ENCODE measurements at places on chromosomes 2 and 18.
A peak's percentile ranks its signal among the peaks of the same experiment; 100 is the strongest.

- no peak for DNase-seq
Observed at GRCh38 chr2:75810611-75811330, 100.1 kb upstream of the GCFC2 start.

DNA sequence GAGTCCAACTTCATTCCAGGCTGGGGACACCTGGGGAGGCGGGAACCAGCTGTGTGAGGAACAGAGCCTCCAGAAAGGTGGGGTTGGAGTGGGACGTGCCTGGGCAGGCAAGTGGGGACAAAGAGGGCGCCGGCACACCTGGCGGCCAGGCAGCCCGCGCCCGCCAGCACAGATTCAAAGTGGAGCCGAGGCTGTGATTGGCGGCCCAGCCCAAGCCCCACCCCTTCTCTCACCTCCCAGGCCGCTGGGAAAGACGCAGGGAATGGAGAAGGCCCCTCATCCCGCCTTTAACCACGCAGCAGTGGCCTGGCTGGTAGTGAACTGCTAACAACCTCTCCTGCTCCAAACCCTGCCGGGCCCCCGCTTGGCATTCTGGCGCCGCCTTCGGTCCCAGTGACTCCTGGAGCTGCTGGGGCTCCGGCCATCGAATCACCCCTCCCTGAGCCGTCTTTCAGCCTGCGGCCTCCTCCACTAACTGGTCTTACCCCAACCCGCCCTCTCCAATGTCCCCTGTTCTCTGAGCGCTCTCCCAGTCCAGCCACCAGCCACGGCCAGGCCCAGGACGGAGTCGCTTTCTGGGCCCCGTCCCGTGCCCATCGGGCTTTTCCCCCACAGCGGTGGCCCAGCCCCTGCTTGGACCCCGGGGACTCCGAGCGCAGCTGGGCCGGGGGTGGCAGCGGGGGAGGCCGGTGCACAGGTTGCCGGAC is 27.9 kb upstream of the PTMA start:
- DNase-seq: no peak

- peak; percentile 47 for DNase-seq
Observed at GRCh38 chr2:122179492-122180165, 424.2 kb downstream of the TSN start.

GRCh38 chr2:193199322-193199721 is 1004.6 kb upstream of the TMEFF2 start:
- no peak for DNase-seq

DNA sequence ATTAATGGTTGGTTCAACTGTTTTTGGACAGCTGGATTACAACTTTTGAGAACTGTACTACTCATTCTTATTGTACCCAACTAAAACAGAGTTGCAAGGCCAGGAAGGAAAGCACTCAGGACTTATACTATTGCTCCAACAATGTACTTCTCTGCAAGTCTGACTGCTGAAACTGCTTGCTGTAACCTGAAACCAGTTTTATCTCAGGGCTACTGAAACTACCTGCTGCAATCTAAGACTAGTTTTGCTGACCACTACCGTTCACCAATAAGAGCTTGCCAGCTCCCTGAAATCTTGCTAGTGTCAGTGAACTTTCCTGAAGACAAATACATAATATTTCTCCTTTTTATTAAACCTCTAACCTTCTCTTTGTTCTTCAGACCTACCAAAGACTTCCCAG is 157.3 kb downstream of the CDCA7 start:
- DNase-seq: no peak

GRCh38 chr2:33412920-33413319 is 63.5 kb upstream of the RASGRP3 start:
- peak; percentile 83 for DNase-seq

DNA sequence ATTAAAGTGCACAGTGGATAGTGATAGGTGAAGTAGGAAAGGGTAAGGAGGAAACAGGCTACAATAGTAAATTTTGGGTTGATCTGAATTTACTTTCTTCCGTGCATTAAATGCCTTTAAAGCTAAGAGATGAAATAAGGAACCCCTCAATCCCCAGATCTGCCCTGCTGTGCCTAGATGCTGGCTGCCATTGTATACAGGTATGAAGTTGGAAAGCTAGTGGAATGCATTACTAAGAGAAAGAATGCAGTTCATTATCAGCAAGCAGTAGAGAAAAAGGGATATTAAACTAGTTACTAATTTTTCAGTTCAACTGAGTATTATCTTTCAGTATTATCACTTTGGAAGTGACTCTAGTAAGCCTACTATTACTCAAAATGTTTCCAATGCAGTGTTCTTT is 93.3 kb downstream of the WDPCP start:
- DNase-seq: no peak

DNA sequence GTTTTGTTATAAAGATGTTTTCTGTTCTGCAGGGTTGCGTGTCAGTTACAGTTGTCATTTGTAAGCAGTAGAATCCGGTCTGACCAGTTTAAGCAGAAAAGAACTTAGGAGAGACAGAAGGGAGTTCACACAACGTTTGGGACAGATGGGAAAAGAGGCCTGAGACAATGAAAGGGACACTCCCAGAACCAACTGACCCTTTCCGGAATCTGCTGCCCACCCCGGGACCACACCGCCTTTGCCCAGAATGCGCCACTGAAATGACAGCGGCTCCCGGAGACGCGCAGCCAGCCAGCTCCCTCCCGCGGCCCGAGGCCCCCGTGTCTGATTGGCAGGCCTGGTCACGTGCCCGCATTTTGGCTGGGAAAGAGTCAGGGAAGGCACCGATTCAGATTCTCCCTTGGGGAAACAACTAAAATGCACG is 244.6 kb downstream of the BCL2 start:
- DNase-seq: peak; percentile 4

GRCh38 chr2:231472816-231473215 is 8.5 kb upstream of the NCL start:
- DNase-seq: no peak

- no peak for DNase-seq
Observed at GRCh38 chr2:20456116-20456571, 9.3 kb downstream of the RHOB start.

DNA sequence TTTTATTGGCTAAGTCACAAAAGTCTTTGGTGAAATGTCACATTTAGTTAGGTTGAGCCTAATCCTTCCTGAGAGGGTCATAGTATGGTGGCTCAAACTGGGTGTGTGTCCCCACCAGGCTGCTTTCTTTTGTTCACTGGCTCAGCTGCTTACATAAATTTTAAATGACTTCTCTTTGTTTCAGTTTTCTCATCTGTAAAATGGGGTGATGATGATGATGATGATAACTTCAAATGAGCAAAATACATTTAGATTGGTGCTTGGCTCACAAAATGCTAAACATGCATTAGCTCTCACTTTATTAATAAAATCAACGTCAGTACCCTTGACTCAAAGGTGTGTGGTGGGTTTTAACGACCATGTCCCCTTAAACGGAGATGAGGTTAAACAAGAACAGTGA is 7.2 kb upstream of the TAF1B start:
- no peak for DNase-seq

GRCh38 chr2:216308576-216308975 is 63.7 kb downstream of the MARCHF4 start:
- DNase-seq: no peak

GRCh38 chr2:197075754-197076337 is 149.3 kb upstream of the PGAP1 start:
- DNase-seq: no peak

- DNase-seq: no peak
Observed at GRCh38 chr18:45997700-45998151, 30.6 kb upstream of the EPG5 start.

- DNase-seq: no peak
Observed at GRCh38 chr2:160405077-160405867, 88.3 kb downstream of the RBMS1 start.

- DNase-seq: no peak
Observed at GRCh38 chr18:65941482-65941881, 190.7 kb downstream of the CDH7 start.

- no peak for DNase-seq
Observed at GRCh38 chr2:105176429-105176828, 65.1 kb upstream of the GPR45 start.

GRCh38 chr2:64819361-64819760 is 165.6 kb upstream of the SERTAD2 start:
- no peak for DNase-seq

DNA sequence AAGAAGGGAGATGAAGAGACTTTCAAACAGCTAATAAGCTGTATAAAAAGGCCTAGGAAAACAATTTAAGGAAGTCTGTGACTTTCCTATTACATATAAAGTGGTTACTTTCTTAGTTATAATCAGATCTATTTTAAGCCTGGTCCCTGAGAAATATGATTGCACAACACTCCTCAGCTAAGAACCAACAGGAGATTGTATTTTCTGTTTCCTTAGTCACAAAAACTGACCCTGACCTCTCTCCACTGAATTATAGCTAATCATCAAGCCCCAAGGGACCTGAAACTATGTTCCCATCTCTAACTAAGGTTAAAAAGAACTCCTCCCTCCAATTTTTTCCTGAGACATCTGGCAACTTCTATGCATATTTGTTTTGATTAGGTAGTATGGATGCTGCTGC is 106.9 kb downstream of the ROCK1 start:
- DNase-seq: no peak

DNA sequence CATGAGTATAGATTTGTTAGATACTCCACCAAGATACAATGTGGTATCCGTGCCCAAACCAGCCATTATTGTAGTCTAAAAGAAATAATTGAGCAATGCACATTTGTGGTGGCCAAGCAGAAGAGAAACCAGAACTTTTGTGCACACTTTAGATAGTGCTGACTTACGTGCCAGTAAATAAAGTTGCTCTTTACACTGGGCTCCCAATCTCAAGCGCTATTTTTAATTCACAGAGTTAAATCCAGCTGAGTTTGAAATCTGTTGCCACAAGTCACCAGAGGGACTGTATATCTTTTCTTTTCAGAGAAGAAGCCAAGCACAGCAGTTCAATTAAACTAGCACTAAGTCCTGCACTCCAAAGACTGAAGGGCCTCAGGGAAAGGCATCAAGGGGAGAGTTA is 680.4 kb downstream of the TDRD15 start:
- no peak for DNase-seq

DNA sequence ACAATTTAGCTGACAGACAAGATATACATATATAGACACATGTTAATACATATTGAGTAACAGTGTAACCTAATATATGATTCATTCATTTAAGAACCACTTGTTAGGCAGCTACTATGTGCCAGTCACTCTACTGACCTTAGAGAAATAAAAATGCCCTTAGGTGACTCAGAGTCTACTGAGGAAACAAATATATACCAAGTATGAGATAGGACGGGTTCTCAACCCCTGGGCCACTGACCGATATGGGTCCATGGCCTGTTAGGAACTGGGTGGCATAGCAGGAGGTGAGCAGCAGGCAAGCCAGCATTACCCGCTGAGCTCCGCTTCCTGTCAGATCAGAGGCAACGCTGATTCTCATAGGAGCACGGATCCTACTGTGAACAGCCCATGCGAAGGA is 14.8 kb downstream of the STRN start:
- DNase-seq: no peak

GRCh38 chr2:78532762-78533379 is 492.6 kb upstream of the REG3G start:
- DNase-seq: no peak

DNA sequence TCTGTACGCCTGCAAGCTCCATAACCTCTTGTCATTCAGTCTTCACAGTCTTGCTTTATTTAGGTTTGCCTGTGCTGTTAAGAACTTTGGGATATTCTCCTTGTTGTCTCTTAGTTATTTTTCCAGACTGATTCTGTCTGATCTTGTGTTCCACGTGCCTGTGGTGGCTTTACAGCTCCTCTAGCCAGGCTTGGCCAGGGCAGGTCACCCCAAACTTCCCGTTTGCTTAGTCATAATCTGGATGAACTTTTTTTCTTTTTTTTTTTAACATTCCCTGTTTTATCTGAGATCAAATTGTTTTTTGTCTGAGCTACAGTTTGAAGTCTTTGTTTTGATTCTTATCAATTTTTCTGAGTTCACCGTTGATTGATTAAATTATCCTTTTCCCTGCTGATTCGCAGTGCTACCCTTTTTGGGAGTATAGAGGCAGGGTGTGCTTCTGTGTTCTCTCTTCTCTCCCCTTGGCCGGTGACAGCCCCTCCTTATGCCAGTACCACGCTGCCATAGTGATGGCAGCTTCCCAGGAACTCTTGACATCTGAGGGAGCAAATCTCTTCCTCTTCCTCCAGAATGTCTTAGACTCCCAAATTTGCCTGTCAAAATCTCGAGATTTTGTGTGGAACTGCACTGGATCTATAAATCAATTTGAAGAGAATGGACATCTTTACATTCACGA is 2.5 kb downstream of the SP100 start:
- peak; percentile 83 for DNase-seq

DNA sequence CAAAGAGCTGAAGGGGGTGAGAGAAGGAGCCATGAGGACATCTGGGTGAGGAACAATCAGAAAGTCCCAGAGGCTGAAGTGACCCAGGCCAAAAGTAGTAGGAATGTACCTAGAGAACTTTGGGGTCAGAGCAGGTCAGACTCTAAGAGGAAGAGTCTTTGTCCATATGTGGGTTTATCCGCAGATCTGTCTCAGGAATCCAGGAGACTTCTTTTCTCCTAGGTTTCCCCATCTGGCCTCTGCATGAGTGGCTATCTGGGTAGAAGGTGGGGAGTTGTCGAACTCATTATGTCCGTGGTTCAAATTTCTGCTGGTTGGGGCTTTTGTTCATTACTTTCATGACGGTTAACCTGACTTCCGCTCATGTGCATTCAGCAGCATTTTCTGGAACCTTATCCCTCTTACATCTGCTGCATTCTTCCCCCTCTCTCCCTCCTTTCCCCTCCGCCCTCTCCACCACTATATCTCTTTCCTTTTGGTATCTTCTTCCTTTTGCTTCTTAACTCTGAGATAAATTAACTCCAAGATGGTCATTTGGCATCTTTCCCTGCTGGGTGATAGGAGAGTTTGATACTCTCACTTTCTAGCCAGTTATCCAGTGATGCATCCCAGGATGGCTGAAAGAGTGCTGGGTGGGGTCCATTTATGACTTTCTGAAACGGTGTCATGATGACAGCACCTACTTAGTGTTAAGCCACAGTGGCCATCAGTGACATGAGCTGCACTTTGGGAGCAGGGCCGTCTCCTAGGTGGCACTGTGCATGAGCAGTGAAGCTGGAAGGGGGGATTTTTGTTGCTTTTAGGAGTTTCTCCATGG is 2.1 kb downstream of the LIPG start:
- no peak for DNase-seq

GRCh38 chr2:121118951-121119350 is 166.1 kb downstream of the TFCP2L1 start:
- DNase-seq: no peak

GRCh38 chr2:241315879-241316631 is at the start of gene SEPTIN2:
Gene SEPTIN2 (plus strand): TSS chr2:241315925. CDS start chr2:241324233, 8,308 bp downstream.
- no peak for DNase-seq

GRCh38 chr2:47784352-47784851 is 1.5 kb downstream of the MSH6 start:
- DNase-seq: no peak
